ENCODE measurements at places on chromosomes 16 and 17. TPM values are rescaled to one million over a fixed set of nuclear protein-coding genes. Genes with fewer than 3 reads are reported as not detected.

DNA sequence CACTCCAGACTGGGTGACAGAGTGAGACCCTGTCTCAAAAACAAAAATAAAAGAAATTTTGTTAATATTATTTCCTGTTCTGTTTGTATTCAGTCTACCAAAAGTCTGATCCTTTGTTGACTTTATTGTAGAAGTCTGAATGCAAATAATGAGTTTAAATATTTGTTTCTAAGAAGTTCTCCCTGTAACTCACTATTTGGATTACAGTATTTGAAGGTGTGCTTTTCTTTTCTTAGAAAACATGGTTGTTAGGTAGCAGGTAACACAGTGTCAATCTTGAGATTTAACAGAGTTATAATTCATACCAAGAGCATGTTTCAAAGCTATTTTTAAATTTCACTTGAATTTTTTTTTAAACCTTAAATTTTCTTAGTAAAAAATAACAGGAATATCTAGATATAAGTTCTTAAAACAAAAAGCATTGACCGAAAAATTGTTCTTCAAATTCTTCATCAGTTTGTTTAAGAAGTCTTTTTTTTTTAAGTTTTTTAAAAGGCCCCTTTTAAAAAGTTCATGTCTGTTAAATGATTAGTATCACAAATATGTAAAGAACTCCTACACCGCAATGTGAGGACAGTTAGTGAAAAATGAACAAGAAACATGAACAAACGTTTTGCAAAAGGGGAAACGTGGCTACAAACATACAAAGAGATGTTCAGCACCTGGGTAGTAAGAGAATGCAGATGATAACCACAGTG, 35.0 kb downstream of the GAN start:
- no peak overlapping the region for H3K27ac ChIP-seq
- peaks cover 4% of the 10 kb centered on the region for H3K36me3 ChIP-seq
- no peaks in the 10 kb centered on the region for H3K4me1 ChIP-seq
- no peaks in the 10 kb centered on the region for H3K27me3 ChIP-seq
- no peak for DNase-seq

GRCh38 chr16:30622455-30623032, 12.4 kb upstream of the ZNF689 start:
- peaks cover 45% of the 10 kb centered on the region for H3K27me3 ChIP-seq
- H3K4me3 ChIP-seq = no peak overlapping the region
- no peak for DNase-seq
- no peak overlapping the region for H3K27ac ChIP-seq

The CYB5D1 gene
- 8.4 TPM for total RNA-seq

The KRT28 gene
- total RNA-seq = not detected

The TP53TG3E gene
- not detected for total RNA-seq

GRCh38 chr16:73572135-73572828, 524.4 kb upstream of the ZFHX3 start:
- peak; percentile 64 for DNase-seq
- no peaks in the 10 kb centered on the region for H3K4me1 ChIP-seq
- H3K27ac ChIP-seq = no peak overlapping the region

The SLC38A8 gene
- not detected for total RNA-seq

The HAS3 gene
- 33.2 TPM for total RNA-seq

GRCh38 chr17:29012535-29012934, 6.7 kb upstream of the SEZ6 start:
- no peaks in the 10 kb centered on the region for H3K36me3 ChIP-seq
- no peaks in the 10 kb centered on the region for H3K4me1 ChIP-seq
- peaks cover 100% of the 10 kb centered on the region for H3K27me3 ChIP-seq
- no peak for DNase-seq
- H3K4me3 ChIP-seq = no peak overlapping the region

The IGSF6 gene
- not detected for total RNA-seq

The TEDC2 gene
- 30.5 TPM for total RNA-seq

GRCh38 chr17:42198897-42199296, 4.6 kb upstream of the GHDC start:
- H3K27ac ChIP-seq = no peak overlapping the region
- peaks cover 3% of the 10 kb centered on the region for H3K4me1 ChIP-seq
- H3K36me3 ChIP-seq = peaks cover 7% of the 10 kb centered on the region
- no peaks in the 10 kb centered on the region for H3K27me3 ChIP-seq

DNA sequence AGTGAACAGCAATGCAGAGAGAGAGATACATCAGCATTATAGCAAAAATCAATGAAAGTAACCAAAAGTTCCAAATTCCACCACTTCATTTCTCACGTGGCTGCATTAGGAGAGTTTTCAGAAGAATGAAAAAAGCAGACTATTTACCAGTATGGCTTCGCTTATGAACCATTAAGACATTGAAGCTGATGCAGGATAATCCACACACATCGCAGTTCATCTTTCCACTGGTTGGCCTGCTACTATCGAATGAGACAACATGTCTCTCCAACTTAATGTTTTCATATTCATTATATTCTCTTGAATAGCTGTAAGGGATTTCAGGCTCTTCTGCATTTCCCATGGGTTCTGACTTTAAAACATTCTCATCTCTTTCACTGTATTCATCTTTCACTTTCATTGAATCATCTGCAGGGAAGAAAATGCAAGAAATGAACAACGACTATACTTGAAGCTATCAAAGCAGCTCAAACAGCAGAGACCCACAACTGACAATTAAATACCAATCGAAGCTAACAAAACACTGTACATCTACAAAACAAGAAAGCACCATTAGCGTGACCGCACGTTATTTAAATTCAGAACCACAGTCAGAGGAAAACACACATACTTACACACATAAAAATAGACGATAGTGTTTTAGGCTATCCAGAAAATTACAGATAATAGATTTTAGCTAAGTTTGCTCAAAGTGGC, 54.9 kb downstream of the GRB7 start:
- H3K27ac ChIP-seq = no peak overlapping the region
- no peaks in the 10 kb centered on the region for H3K36me3 ChIP-seq
- H3K27me3 ChIP-seq = no peaks in the 10 kb centered on the region
- peaks cover 7% of the 10 kb centered on the region for H3K4me1 ChIP-seq

The ZACN gene
- 0.34 TPM for total RNA-seq

DNA sequence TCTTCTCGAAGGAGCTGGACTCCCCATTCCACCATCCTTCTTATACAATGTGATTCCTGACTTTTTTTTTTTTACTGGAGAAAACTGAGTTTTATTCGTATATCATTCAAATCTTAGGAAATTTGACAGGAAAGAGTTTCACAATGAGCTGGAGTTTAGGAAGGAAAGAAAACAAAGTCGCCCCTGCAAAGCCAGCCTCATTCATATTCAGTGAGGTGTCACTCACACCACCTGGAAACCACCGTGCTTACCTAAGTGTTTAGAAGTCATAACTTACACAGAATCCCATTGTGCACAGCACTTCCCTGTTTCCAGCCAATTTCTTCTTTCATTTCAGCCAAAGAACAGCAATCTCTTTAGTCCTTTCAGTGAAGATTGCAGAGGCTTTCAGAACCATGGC, 90.3 kb upstream of the CHMP6 start:
- H3K27ac ChIP-seq = no peak overlapping the region
- H3K36me3 ChIP-seq = peaks cover 17% of the 10 kb centered on the region
- DNase-seq = peak; percentile 9
- no peaks in the 10 kb centered on the region for H3K27me3 ChIP-seq
- H3K4me3 ChIP-seq = no peak overlapping the region

The SNRNP25 gene
- total RNA-seq = 37.8 TPM

The CYBA gene
- total RNA-seq = 881 TPM

The FBXO39 gene
- total RNA-seq = 0.59 TPM

DNA sequence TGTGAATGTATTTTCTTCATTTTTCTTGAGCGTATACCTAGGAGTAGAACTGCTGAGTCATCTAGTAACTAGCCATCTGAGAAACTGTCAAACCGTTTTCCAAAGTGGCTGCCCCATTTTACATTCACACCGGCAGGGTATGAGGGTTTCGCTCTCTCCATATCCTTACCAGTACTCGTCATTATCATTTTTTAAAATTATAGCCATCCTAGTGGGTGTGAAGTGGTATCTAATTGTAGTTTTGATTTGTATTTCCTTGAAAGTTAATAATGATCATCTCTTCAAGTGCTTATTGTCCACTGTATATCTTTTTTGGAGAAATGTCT, 6.0 kb downstream of the RNF157 start:
- no peak for DNase-seq
- peaks cover 2% of the 10 kb centered on the region for H3K36me3 ChIP-seq
- H3K4me1 ChIP-seq = peaks cover 17% of the 10 kb centered on the region
- H3K27me3 ChIP-seq = no peaks in the 10 kb centered on the region

The CBX1 gene
- 111 TPM for total RNA-seq

DNA sequence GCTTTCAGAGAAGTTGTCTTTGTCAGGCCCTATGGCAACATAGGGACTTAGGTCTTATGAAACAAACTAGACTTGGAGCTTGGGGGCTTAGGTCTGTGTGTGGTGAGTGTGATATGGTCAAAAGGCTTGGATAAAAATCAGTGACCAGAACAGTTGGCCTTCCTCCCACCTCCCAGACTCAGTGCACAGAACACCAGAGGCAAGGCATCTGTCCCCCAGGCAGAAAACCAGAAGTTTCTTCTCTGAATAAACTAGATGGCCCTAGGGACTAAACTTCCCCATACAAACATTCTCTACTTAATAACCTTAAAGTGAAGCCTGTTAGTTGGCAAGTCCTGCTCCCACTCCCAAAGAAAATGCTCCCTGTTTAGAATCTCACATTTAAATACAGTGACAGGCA, 39.2 kb upstream of the PMFBP1 start:
- H3K27me3 ChIP-seq = no peaks in the 10 kb centered on the region
- no peaks in the 10 kb centered on the region for H3K4me1 ChIP-seq
- H3K36me3 ChIP-seq = no peaks in the 10 kb centered on the region

GRCh38 chr16:88634994-88635670, 3.2 kb upstream of the IL17C start:
- H3K27me3 ChIP-seq = peaks cover 31% of the 10 kb centered on the region
- peaks cover 67% of the 10 kb centered on the region for H3K36me3 ChIP-seq

- peaks cover 26% of the 10 kb centered on the region for H3K4me1 ChIP-seq
- no peak overlapping the region for H3K4me3 ChIP-seq
- H3K36me3 ChIP-seq = peaks cover 82% of the 10 kb centered on the region
- H3K27me3 ChIP-seq = no peaks in the 10 kb centered on the region
Measured at GRCh38 chr17:38894276-38894675, 24.4 kb downstream of the LASP1 start.

The PPM1E gene
- 0.09 TPM for total RNA-seq

- DNase-seq = no peak
- H3K27ac ChIP-seq = no peak overlapping the region
- no peaks in the 10 kb centered on the region for H3K36me3 ChIP-seq
- H3K4me3 ChIP-seq = no peak overlapping the region
Measured at GRCh38 chr16:72723781-72724180, 324.1 kb downstream of the ZFHX3 start.

The RABEP1 gene
- total RNA-seq = 29.2 TPM

DNA sequence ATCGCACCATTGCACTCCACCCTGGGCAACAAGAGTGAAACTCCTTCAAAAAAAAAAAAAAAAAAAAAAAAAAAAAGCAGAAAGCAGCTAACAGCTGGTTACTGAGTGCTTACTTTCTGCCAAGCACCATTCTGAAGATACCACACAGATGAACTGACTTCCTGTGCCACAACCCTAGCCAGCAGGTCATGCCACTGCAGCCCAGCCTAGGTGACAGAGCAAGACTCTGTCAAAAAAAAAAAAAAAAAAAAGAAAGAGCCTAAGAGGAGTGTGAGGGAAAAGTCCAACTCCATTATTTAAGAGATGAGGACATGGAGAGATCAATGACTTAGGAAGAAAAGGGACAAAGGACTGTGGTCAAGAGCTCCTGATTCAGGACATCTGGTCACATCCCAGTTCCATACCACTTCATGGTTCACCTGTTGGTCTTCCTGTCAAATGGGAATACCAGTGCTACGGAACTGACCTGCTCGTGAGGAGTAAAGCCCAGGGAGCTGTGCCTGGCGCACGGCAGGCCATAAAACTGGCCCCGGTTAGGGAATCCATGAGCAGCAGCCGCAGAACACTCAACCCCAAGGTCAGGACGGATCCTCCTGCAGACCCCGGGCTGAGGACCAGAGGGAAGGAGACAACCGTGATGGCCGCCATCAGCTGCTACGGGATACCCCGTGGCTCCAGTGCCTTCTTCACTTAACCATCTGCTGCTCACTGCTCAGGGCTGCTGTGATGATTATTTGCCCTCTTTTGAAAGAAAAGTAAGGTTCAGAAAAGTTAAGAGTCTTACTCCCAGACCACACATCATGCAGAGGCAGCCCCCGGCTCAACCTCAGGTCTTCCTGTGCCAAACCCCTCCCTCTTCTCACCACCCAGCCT, 950 bp downstream of the KLHDC4 start:
- H3K27ac ChIP-seq = peak overlapping the region; percentile 91
- peaks cover 60% of the 10 kb centered on the region for H3K36me3 ChIP-seq
- peak overlapping the region; percentile 95 for H3K4me3 ChIP-seq
- DNase-seq = no peak
- peaks cover 25% of the 10 kb centered on the region for H3K4me1 ChIP-seq

The RNU2-1 gene
- total RNA-seq = 5,662 TPM

GRCh38 chr17:36072431-36073121, 8.5 kb downstream of the CCL18 start:
- H3K36me3 ChIP-seq = no peaks in the 10 kb centered on the region
- H3K4me1 ChIP-seq = no peaks in the 10 kb centered on the region
- DNase-seq = peak; percentile 76
- no peak overlapping the region for H3K27ac ChIP-seq
- H3K4me3 ChIP-seq = no peak overlapping the region

The MPV17L gene
- total RNA-seq = 10.0 TPM

All from Calu3 (cell line).